Stimulated activated CD8-positive, alpha-beta memory T cell treated with anti-CD3 and anti-CD28 coated beads, Interleukin-15, amount 100 ng/mL, for 4 hours (primary cell): ENCODE measurements at places on chromosomes 5 and 9.

- DNase-seq, result no peak
Observed at GRCh38 chr5:161286066-161286655, 260.4 kb downstream of the GABRB2 start.

GRCh38 chr9:89311346-89312221 is 589 bp downstream of the CKS2 start:
- no peak for DNase-seq

DNA sequence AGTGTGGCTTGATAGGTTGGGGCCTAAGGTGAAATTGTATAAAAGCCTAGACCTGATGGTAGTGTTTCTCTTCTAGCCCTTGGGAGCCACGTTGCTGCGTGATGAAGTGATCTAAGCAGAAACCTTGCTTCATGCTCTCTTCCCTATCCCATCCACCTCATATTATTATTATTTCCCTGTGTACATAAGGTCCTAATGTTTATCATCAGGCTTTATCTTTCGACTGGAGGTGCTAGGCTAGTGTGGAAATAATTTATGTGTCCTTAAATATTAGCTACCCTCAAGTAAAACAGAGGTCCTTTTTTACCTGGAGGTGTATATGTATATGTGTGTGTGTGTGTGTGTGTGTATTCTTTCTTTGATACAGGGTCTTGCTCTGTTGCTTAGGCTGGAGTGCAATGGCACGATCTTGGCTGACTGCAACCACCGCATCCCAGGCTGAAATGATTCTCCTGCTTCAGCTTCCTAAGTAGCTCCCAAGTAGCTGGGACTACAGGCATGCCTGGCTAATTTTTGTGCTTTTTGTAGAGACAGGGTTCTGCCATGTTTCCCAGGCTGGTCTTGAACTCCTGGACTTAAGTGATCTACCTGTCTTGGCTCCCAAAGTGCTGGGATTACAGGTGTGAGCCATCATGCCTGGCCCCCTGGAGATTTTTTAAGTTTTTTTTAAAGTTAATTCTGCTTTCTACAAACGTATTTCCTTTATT is 3.7 kb downstream of the UGCG start:
- no peak for DNase-seq

- DNase-seq, result no peak
Observed at GRCh38 chr5:4079831-4080230, 484.2 kb downstream of the IRX1 start.
